ENCODE measurements at places on chromosomes 2 and 18. TPM values are rescaled to one million over a fixed set of nuclear protein-coding genes. Genes with fewer than 3 reads are reported as not detected.

DNA sequence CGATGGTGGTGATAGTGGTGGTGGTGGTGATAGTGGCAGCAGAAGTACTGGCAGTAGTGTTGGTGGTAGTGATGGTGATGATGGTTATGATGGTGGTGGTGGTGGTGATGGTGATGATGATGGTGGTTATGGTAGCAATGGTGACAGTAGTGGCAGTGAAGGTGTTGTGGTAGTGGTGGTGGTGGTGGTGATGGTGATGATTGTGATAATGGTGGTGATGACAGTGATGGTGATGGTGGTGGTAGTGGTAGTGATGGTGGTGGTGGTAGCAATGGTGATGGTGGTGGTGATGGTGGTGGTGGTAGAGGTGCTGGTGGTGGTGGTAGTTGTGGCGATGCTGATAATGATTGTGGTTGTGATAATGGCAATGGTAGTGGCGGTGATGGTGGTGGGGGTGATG lies 126.5 kb downstream of the AFF3 start:
- DNase-seq: no peak

DNA sequence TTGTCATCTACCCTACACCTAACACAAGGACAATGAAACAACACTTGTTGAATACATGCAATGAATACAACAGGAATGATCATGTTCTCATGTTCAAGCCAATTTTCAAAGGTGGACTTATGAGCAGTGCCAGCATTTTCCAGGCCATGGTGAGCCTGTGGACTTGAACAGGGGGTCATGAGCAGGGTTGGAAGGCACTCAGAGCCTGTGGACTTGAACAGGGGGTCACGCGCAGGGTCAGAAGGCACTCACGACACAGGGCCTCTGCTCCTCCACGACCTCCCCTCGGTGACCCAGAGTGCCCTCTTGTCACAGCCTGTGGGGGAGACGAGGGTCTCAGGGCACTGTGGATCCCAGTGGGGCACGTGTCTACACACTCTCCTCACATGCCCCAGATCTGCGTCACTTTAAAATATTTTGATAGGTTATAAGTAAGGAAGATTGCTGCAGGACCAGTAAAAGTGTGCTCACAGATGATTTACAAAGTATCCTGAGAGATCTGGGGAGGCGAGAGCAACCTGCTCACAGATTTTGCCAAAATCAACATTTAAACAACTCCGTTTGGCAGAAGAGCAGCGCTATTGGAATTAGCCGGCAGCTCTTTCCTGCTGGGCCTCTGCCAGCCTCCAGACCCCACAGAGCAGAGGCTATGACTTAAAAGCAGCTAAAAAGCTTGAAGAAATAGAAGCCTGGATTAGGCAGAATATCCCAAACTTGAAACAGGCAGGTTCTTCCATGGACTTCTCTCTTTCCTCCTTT lies 121.9 kb downstream of the TMEM18 start:
- DNase-seq: no peak

- DNase-seq: no peak
Observed at GRCh38 chr2:1864981-1865421, 120.7 kb upstream of the PXDN start.

GRCh38 chr2:224360801-224361251 lies 41.1 kb downstream of the FAM124B start:
- no peak for DNase-seq

DNA sequence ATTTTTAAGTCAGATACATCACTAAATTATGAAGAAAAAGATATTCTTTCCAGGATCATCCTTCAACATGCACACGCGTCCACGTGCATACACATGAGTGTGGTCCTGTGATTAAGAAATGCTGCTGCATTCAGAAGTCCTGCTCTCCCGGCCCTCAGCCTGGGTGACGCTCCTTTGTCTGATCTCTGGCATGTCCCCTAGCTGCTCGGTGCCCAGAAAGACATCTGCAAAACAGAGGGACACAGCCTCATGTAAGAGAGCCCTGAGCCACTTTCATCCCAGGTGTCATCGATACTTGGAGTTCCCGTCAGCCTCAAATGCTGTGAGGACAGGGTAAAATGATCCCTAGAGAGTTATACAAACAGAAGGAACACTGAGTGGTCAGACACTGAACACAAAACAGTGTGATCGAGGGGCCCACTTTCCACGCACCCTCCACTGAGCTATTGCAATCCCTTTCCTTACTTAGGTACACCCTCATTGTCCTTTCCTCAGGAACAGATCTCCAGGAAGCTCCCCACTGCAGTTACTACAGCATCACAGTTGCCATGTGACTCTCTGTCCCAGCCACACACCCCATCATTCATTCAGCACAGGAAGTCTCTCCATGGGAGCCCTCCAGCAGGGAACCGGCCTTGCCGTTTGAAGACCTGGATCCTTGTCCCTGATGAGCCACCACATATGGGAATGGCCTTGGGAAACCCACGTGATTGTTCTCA lies 32.1 kb downstream of the CRACDL start:
- DNase-seq: no peak

- no peak for DNase-seq
Observed at GRCh38 chr2:100213595-100213994, 71.2 kb upstream of the AFF3 start.

- DNase-seq: no peak
Observed at GRCh38 chr2:97654309-97654708, 8.4 kb downstream of the COX5B start.

DNA sequence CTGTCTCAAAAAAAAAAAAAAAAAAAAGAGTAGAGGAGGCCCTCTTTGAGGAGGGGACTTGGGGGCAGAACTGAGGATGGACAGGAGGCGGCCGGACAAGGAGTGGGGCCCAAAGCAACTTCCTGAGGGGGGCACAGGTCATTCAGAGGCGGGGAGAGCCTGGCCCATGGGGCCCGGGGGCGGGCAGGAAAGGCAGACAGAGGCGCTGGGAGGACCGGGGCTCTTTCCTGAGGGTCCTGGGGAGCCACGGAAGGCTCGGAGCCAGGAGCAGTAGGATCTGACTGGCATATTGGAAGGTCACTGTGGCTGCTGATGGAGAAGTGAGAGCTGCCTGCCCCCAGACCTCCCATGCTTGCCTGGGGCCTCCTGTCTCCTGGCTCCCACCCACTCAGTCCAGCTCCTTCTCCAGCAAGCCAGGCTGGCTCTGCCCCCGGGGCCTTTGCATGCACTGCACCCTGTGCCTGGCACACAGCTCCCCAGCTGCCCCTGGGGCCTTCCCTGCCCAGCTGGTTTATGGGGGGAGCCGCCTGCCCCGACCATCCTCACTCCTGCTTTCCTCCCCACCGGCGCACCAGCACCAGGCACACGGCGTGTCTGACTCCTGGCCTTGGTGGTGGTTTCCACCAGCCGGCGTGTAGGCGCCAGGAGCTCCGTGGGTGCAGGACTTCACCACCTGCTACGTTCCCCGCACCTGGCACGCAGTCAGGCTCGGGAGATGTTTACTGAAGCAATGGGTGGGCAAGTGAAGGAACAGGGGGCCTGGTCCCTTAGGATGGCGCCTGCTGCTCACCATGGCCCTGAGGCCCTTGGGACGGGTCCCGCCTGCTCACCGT lies 5.6 kb downstream of the ESPNL start:
- no peak for DNase-seq

GRCh38 chr2:111250448-111251030 lies 129.8 kb downstream of the BCL2L11 start:
- DNase-seq: no peak

The GCG gene
- 0.41 TPM for total RNA-seq

The CHPF gene
- 24.1 TPM for total RNA-seq

The UGT1A5 gene
- not detected for total RNA-seq

The OSBPL6 gene
- total RNA-seq: 11.4 TPM

The CD28 gene
- 1.2 TPM for total RNA-seq
